ENCODE measurements at places on chromosomes 13 and 19. TPM values are rescaled to one million over a fixed set of nuclear protein-coding genes. Genes with fewer than 3 reads are reported as not detected.
A peak's percentile ranks its signal among the peaks of the same experiment; 100 is the strongest.

Gene ZFP82
- total RNA-seq = 5.2 TPM

DNA sequence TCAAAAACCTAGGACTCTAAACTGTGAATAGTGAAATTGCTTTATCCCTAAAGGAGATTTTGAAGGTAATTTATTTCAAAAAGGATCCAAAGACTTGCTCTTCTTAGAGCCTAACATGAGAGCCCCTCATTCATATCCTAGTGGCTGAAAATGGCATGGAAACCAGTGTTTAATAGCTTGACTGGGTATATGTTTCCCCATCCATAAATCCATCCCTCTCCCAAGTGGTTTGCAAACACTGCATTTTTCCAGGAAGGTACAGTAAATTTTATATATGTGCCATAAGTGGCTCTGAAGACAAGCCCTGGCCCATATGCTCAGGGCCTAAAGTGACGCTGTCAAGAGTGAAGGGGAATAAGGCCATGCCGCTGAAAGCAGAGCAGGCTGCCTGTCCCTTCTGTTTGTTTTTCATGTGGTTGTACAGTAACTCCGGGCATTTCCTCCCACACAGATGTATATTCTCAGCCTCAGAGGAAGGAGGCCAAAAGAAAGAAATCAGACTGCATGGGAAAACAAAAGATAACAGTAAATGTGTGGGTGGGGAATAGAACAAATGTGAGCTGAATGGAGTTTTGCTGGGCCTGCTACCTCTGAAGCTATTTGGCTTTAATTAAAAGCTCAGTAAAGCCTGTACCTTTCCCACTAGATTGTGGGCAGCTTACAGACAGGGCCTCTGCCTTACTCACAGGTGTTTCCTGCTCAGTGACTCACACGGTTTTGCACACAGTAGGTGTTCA lies 181.9 kb downstream of the PCDH9 start:
- DNase-seq = peak; percentile 20

Gene AMER2
- total RNA-seq = 0.29 TPM

DNA sequence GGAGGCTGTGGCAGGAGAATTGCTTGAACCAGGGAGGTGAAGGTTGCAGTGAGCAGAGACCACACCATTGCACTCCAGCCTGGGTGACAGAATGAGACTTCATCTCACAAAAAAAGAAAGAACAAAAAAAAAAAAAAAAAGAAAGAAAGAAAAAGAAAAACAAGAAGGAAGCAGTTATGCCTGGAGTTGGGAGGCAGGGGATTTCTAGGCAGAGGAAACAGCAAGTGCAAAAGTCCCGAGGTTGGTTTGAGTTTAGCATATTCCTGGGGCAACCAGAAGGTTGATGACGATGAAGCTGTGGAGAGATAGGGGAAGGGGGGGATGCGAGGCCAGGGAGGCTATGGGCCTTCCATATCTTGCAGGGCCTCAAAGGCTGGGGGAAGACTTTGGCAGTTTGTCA lies 11.5 kb upstream of the EML2 start:
- no peak for DNase-seq

Gene BSG
- 705 TPM for total RNA-seq

DNA sequence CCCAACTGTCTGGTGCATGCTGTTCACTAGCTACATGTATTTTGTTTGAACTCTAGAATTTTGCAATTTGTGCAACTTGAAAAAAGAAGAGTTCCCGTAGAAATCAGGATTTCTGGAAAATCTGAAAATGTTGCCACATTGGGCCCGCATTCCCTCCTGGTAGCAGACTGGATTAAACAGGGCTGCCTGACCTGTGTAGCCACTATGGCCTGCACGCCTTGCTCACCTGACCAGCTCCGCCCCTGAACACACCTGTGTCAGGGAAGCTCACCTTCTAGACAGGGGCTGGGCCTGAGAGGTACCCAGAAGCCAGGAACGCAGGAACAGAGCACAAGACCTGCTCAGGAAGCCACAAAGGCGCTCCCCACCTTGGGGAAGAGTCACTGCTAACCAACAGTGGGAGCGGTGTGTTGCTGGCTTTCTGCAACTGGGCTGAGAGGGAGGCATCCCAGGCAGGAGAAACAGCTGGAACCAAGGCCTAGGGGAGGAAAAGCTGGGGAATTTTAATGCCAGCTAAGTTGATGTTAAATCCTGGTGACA lies 106.5 kb downstream of the UQCRFS1 start:
- no peak for DNase-seq

GRCh38 chr19:32798201-32798600 lies 71.4 kb downstream of the SLC7A9 start:
- no peak for DNase-seq

Gene SPACA4
- not detected for total RNA-seq

GRCh38 chr13:95937714-95938320 lies 115.4 kb downstream of the UGGT2 start:
- no peak for DNase-seq

GRCh38 chr13:20241593-20241992 lies 9.5 kb upstream of the GJB6 start:
- DNase-seq = no peak

GRCh38 chr19:48611872-48612271 lies 3.0 kb downstream of the FAM83E start:
- no peak for DNase-seq

Gene MLNR
- not detected for total RNA-seq

All from epithelial cell of proximal tubule (primary cell).